ENCODE measurements at places on chromosomes 11 and 22.

- no peak for DNase-seq
Measured at GRCh38 chr22:38172832-38173640, 8.6 kb downstream of the PLA2G6 start.

GRCh38 chr11:109303342-109303741, 118.6 kb upstream of the C11orf87 start:
- DNase-seq: no peak

DNA sequence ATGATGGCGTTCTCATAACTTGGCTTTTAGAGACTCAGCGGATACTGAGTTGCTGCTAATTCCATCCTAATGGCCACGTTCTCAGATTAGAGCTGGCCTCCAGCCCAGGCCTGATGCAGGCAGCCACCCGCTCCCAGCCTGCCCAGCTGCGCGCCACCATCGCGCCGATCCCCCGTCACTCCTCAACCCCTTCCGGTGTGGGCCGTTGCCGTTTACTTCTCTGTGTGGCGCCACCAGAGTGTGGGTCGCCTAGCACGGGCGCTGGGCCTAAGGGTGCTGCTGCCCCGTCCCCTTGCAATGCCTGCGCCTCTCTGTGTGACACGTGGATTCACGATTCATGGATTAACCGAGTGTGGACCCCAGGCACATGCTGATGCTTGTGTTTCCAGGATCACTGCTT, 1116.0 kb downstream of the BRD1 start:
- DNase-seq: no peak

DNA sequence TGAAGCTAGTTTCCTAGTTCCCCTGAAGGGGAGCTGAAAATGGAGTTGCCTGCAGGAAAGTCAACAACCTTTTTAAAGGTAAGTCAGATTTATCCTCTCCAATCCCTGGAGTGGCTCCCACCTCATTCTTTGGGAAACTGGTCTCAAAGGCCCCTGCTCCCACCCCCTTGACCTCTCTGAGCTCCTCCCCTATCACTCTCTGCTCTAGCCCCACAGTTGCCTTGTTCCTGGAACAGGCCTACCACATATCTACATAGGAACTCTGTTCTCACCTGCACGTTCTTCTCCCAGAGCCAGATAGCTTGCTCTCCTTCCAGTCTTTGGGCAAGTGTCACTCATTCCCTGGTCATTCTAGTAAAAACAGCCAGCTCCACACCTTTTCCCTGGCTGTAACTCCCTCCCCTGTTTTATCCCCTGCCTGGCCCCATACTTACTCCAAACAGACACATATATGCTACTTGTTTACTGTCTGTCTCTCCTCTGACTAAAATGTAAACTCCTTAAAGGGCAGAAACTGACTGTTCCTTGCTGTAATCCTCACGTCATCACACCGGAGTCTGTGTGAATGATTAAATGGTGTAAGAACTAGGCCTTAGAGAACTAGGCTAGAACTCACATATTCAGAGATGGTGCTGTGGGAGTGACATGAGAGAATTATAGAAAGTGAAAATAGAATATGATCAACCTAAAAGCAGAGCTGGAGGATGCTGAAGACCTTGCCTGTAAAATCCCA, 53.3 kb downstream of the TCF20 start:
- no peak for DNase-seq

DNA sequence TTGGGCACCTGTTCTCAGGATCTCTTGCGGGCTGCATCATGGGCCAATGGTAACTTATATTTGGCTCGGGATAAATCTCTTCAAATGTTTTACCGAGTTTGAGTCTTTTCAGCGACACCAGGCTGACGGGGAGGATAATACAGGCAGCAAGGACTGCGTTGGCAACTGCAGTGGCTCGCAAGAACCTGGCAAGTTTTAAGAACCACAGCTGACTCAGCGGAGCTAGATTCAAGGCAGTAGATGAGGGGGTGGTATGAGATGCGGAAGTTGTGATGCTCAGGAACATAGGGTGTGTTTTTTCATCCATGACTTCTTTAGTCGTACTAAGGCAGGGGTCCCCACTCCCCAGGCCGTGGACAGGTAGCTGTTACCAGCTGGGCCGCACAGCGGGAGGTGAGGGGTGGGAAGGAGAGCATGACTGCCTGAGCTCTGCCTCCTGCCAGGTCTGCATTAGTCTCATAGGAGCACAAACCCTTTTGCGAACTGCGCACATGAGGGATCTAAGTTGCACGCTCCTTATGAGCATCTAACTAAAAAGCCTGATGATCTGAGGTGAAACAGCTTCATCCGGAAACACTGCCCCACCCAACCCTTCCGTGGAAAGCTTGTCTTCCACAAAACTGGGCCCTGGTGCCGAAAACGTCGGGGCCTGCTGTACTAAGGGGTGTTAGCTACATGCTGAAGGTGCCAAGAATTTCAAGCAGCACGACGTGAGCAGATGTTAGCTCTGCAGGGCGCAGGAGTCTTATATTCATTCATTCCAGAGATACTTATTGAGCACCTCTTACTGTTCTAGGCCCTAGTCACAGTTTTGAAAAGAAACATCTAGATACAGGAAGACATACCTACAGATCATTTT, 6.4 kb upstream of the JAM3 start:
- no peak for DNase-seq

GRCh38 chr22:27019827-27020226, 362.4 kb downstream of the MIAT start:
- no peak for DNase-seq

DNA sequence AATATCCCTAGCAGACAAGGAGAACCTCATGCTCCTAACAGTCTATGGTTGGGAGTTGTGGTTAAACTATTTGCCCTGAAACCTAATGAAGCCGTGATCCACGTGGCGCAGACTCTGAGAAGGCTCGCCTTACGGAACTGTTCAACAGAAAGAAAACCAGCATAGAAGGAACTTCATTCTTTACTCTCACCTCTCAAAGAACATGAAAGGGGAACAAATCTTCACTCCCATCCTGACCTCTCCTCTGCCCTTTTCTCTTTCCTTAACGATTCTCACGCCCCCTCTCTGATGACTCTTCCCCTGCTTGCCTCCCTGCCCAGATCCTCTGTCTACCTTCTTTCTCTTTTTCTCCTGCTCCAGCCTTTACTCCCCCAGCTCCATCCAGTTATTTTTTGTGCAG, 54.2 kb downstream of the IRAG1 start:
- no peak for DNase-seq

GRCh38 chr11:94131047-94131717, 2.5 kb downstream of the PANX1 start:
- no peak for DNase-seq

- DNase-seq: no peak
Measured at GRCh38 chr11:117127171-117127901, 16.8 kb upstream of the PAFAH1B2 start.

- DNase-seq: peak; percentile 69
Measured at GRCh38 chr11:60130496-60130895, 42.0 kb downstream of the MS4A2 start.

DNA sequence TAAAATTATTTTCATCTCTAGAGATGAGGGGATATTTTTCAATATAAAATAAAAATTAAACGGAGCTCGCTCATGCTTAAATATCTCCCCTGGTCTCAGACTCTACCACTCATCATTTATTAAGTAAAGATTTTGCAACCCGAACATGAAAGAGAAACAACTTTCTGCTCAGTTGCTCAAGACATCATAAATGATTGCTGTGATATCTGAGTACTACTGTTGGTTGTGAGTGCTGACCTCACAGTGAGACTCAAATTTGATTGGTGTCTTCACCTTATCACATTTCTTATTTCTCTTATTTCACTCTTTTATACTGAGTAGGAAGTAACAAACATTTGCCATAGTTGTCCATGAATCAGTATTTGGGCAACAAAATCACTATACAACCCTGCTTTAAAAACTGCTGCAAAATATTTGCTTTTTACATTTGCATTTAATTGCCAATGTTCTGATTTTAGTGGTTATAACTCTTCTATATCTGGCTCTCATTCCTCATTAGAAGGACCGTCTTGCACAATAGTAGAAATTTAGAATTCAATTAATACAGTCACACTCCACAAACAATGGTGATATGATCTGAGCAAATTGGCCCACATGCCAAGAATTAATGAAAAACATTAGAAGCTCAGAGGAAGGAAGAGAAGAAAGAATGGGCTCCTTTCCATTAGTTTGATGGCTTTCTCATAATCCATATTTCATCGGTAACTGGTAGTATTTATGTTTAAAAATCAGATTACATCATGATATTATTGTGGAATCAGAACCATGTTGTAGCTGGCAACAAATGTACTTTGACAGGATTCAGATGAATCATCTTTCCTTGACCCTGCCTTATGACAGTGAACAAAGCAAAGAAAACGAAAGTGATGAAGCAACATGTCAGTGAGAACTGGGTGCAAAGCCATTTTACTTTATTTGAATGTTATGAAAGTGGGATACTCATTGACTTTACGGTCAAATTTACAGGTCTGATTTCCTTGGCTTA, 973.6 kb upstream of the TENM4 start:
- DNase-seq: no peak

Data from neural progenitor cell (in vitro differentiated cells).